ENCODE measurements at places on chromosomes 4 and X.

DNA sequence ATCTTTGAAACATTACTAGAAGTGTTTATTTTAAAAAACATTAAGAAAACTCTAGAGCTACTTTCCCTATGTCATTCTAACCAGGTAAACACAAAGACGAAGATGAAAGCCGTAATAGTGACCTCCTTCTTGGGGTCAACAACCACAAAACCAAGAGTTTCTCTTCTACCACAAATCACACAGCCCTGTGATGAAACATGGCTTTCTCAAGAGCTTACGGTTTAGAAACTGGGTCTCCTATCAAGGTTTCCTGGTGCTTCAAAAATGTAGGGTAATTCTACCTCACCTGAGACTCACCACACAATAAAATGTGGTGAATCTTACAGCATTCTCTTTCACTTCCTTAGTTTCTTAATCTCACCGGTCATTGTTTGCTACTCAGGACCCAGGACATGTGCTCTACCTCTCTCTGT, 50.9 kb downstream of the CORIN start:
- no peak for DNase-seq

DNA sequence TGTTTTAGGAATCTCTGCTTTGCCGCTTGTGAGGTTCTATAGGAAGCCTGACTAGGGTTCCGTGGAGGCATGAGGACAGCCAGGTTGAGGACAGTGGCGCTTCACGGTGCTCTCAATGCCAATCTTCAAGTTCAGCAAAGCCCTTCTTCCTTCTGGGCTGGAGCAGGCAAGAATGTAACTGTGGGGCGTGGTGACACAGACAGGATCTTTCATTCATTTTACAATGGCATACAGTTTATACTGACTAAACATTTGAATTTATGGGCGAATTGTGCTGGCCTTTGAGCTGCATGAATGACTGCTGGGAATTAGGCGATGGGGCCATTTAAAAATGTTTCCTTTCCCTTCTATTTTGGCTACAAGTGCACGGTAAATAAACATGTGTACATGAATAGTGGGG, 2.9 kb upstream of the NHS start:
- DNase-seq: no peak

- no peak for DNase-seq
Measured at GRCh38 chrX:56397636-56398035, 165.5 kb downstream of the KLF8 start.

DNA sequence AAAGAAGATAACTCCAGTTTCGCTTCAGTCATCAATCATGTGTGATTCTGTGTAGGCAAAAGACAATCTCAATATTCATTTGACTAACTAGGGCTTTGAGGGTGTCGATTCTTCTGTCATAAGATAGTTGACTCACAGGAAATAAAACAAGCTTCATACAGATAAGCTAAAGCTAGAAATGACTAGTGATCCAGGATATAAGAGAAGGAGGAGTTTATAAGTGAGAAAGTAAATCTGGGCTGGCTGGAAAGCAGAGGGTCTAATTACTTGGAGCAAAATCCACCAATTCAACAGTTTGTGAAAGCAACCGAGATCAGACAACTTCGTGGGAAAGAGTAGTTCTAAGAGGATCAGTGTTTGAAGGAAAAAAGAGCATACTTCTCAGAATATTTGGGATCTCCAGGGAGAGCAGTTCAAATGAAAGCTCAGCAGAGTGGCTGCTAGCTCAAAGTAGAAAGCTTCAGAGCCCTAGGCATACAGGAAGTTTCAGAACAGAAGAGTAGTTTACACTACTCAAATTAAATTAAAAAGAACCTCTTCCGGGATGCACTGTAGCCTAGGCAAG, 429.3 kb downstream of the INPP4B start:
- DNase-seq: no peak

DNA sequence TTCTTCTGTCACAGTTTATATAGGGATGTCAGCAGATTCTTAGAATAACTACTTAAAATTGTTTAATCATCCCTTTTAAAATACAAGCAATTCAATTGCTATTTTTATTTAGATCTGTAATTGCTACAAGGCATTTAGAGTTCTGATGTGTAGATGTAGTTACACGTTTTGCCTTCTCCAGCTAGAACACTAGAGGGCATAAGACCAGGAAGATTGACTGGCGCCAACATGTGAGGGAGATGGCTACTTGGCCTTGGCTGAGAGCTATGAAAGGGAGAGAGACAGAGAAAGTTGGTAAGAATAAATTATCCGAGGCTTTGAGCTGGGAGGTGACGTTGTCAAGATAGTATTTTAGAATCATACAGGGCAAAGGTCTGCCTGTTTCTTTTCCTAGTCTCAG, 563.7 kb upstream of the PRKX start:
- no peak for DNase-seq

GRCh38 chr4:119525771-119526712, 102.6 kb downstream of the PDE5A start:
- DNase-seq: no peak

DNA sequence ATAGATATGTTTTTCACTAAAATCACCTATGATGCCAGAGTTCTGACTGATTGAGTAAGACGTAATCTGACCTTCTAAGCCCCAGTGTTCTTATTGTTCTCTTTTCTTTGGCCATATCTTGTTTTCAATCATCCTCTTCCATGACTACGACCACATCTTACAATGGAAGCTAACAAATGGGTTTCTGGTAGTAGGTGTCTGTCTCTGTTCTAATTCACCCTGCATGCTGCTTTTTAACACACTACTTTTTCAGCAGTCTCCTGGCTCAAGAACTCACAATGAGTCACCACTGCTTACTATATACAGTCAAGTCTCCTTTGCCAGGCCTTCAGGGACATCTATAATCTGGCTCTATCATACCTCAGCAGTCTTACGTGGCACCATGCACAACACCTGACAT, 146.1 kb downstream of the NEXMIF start:
- no peak for DNase-seq

DNA sequence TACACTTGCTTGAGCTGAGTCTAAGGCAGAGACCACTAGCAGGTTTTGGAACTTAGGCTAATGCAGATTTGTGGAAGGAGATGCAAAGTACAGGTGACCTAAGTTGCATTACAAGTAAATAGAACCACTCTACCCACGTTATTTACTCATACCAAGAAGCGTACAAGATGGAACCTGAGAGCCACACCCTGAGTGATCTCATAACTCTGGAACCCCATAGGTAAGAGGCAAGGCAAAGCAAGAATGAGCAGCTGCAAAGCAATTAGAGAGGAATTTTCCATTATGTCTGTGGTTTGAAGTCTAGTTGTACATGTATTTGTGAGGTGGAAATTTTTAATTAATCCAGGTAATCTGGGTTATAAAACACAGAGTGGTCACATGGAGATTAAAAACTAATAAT, 55.4 kb downstream of the CC2D2A start:
- no peak for DNase-seq

GRCh38 chrX:21379991-21380390, 5.8 kb downstream of the CNKSR2 start:
- DNase-seq: no peak

DNA sequence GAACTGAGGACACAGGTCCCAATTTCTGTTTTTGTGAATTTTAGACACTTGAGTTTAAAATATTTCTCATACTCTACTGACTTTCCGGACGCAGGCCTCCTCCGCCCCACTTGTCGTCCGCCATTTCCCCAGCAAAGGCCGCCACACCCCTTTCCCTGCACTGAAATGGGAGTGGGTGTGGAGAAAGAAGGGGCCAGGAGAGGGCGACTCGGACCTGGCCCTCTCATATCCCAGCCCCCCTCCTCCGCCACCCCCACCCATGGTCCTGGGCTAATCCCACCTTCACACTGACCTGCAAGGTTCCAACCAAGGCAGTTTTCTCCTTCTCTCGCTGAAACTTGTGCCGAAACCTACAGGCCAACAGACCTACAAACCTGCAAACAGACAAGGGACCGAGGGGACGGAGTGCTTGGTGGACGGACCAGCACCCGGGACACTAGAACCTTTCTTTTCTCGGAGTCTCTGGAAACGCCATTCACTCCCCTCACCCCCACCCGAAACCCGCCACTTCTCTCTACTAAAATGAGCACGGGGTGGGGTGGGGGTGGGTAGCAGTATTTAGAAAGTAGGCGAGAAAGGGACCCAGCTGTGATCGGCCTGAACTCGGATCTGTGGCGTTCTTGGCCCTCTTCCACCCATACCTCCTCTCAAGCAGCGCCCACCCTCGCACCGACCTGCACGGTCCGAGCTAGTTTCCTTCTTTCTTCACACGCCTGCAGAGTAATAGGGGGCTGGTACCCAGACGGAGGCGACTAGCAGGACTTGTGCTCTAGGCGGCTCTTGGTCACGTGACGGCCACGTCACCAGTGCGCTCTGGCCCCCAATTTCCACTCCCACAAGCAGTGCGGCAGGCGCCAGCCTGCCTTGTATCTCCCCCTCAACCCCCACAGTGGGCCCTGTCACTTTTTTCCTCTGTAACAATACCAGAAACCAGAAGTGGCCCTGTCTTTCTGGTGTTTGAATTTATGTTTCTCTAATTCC, at the start of gene ARMCX6:
Gene ARMCX6, minus strand, starts transcription at position 790 of the 981 bp plus-strand sequence. CDS start 1,380 bp downstream, outside the sequence.
- peak; percentile 84 for DNase-seq

- no peak for DNase-seq
Measured at GRCh38 chr4:73917081-73917501, 47.9 kb downstream of the CXCL1 start.

DNA sequence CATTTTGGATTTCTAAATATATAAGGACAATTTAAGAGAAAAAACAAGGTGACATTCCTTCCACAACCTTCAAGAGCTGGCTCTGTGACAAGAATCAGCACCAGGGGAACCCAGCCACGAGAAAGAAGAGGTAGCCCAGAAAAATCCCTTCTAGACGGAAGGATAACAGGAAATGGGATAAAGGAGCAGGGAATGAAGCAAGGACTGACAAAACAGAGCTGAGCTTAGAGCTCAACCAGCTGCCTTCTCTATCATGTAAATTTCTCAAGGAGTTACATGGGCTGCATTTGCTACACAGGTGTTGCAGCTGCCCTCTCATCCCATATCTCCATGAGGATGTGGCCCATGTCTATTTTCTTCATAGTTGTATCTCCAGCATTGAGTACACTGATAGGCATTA, 154.2 kb upstream of the PRDX4 start:
- DNase-seq: no peak

GRCh38 chr4:6938647-6939271, 29.1 kb downstream of the TBC1D14 start:
- no peak for DNase-seq
